ENCODE measurements at places on chromosomes 13 and 19.

- no peak for DNase-seq
These were observed 12.6 kb downstream of the METTL21C start for GRCh38 chr13:102682211-102682610.

GRCh38 chr13:95438297-95438696 lies 114.2 kb upstream of the CLDN10 start:
- DNase-seq = no peak

- DNase-seq = no peak
These were observed 25.2 kb upstream of the ZNF845 start for GRCh38 chr19:53308339-53308811.

DNA sequence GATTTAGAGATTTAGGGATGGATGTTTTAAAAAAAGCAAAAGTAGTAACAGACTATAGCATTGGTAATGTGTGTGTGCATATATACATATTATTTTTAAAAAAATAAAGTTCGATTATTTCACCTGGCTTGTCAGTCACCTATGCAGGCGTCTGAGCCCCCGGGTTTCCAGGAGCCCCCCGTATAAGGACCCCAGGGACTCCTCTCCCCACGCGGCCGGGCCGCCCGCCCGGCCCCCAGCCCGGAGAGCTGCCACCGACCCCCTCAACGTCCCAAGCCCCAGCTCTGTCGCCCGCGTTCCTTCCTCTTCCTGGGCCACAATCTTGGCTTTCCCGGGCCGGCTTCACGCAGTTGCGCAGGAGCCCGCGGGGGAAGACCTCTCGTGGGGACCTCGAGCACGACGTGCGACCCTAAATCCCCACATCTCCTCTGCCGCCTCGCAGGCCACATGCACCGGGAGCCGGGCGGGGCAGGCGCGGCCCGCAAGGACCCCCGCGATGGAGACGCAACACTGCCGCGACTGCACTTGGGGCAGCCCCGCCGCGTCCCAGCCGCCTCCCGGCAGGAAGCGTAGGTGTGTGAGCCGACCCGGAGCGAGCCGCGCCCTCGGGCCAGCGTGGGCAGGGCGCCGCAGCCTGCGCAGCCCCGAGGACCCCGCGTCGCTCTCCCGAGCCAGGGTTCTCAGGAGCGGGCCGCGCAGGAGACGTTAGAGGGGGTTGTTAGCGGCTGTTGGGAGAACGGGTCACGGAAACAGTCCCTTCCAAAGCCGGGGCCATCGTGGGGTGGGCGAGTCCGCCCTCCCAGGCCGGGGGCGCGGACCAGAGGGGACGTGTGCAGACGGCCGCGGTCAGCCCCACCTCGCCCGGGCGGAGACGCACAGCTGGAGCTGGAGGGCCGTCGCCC lies 840 bp upstream of the CCNA1 start:
- no peak for DNase-seq

DNA sequence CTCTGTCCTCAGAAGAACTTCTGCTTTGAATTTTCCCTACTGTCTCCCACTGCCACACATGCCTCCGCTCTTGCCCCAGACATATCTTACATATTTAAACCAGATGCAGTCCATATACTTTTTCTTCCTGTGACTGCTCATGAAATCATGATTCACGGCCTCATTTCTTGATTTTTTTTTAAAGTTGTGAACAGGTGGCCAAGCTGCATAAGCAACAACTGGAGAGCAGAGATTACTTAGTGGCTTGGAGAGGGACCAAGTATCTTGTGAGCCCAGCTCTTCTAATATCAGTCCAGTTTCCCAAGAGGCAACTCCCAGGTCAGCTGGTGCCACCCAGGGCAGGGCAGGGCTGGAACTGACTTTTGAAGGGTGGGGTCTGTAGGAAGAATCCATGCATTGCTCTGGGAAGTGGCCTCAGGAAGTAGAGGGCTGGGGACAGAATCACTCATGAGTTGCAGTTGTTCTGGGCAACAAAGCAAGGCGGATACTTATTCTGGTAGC lies 152.4 kb downstream of the LMO7 start:
- DNase-seq = peak; percentile 80

DNA sequence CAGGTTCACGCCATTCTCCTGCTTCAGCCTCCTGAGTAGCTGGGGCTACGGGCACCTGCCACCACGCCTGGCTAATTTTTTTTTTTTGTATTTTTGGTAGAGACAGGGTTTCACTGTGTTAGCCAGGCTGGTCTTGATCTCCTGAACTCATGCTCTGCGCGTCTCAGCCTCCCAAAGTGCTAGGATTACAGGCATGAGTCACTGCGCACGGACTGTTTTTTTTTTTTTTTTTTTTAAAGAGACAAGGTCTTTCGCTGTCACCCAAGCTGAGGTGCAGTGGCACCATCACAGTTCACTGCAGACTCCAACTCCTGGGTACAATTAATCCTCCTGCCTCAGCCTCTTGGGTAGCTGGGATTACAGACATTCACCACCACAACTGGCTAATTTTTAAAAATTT lies 8.2 kb upstream of the ADAMTS10 start:
- DNase-seq = no peak

Measured in HS-27A (cell line).